ENCODE measurements at places on chromosomes 16 and 17.

GRCh38 chr17:53765129-53765528 lies 57.6 kb upstream of the KIF2B start:
- no peak for ATAC-seq

DNA sequence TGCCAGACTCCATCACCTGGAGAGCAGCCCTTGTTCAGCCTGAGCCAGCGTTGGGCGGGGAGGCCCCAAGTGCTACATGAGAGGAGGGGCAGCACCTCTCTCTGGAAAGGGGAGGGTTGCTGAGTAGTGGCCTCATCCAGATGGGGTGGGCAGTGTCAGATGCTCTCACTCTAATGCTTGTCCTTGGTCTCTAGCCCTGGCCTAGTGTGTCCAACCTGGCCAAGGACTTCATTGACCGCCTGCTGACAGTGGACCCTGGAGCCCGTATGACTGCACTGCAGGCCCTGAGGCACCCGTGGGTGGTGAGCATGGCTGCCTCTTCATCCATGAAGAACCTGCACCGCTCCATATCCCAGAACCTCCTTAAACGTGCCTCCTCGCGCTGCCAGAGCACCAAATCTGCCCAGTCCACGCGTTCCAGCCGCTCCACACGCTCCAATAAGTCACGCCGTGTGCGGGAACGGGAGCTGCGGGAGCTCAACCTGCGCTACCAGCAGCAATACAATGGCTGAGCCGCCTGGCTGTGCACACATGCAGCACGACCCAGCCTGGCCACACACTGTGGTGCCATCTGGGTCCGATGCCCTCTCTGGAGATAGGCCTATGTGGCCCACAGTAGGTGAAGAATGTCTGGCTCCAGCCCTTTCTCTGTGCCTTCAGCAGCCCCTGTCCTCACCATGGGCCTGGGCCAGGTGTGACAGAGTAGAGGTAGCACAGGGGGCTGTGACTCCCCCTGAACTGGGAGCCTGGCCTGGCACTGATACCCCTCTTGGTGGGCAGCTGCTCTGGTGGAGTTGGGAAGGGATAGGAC lies 4.3 kb downstream of the CTRL start:
- ATAC-seq = no peak

DNA sequence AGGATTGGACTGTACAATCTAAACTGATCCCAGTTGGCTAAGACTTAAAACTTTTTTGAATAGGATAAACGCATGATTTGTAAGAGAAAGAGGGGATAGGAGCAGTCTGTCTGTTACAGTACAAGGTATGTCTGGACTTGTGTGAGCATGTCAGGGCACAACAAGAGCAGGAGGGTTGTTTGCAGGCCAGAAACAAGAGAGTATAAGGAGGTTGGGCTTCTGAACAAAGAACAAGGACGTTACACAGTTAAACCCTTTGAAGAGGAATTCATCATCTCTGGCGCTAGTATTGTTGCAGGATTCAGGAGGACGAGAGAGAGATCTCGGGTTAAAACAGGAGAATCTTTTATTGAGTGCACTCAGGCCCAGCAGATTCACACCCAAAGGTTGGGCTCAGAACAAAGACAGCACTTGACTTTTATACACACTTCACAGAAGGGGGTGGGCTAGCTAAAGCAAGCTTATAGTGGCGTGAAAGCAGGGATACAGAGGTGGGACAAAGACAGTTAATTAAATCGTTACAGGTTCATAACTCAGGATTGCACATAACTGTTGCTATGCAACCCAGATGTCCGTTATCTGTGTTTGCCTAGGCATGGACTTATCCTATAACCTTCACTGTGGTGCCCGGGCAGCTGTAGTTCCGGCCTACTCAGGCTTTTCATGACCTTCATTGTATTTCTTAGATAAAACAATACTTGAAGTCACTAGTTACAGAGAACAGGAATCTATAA lies 34.3 kb downstream of the SEC14L1 start:
- no peak for ATAC-seq

GRCh38 chr17:19533718-19534561 lies at the start of gene SLC47A1:
Gene SLC47A1, plus strand, starts transcription at chr17:19533854. Its CDS starts 86 bp downstream, at chr17:19533940.
- ATAC-seq = peak; percentile 67

DNA sequence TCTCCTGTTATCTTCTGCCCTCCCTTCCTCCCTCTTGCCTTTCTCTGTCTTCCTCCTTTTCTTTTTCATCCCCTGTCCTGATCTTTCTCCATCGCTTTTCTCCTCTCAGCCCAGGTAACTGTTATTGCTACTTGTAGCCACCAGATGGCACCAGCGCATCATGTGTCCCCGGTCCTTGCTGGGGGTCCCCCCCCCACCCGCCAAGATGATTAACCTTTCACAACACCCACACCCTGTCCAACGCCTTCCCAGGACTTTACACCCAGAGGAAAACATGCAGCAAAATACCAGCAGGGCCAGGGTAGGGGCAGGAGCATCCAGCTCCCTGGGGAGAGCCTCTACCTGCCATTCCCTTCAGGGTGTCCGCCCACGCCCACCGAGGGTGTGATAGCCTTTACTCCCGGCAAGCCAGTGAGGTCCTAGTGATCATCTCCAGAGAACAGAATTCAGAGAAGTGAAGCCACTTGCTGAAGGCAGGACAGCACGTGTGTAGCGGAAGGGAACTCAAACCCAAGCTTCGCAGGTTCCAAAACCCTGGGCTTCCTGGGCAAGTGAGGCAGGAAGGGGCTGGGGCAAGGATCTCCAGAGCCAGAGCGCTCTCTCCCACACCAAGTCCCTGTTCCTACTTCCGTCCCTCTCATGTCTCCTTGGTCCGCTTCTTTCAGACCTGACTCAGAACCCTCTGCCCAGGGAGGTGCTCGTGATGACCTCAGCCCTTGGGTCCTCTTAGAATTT lies 13.4 kb upstream of the TAC4 start:
- no peak for ATAC-seq

- no peak for ATAC-seq
Observed at GRCh38 chr17:18038149-18038850, 668 bp downstream of the ATPAF2 start.

DNA sequence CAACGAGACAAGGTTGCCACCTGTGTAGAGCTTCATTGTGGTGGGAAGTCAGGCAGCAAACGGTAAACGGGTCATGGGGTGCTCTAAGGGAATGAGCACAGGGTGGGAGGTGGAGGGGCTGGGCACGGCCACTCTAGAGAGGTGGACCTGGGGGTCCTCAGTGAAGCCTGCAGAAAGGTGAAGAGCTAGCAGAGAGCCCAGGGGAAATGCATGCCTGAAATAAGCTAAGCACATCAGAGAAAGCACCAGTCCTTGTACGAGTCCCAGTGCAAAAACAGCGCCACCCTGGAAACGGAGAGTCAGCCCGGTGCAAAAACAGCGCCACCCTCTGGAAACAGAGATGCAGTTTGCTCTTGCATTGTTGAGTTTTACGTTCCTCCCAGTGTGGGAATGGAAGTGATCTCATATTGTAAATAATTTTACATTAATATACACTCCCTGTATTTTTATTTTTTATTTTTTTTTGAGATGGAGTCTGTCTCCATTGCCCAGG lies 65.0 kb downstream of the TBC1D16 start:
- ATAC-seq = no peak

DNA sequence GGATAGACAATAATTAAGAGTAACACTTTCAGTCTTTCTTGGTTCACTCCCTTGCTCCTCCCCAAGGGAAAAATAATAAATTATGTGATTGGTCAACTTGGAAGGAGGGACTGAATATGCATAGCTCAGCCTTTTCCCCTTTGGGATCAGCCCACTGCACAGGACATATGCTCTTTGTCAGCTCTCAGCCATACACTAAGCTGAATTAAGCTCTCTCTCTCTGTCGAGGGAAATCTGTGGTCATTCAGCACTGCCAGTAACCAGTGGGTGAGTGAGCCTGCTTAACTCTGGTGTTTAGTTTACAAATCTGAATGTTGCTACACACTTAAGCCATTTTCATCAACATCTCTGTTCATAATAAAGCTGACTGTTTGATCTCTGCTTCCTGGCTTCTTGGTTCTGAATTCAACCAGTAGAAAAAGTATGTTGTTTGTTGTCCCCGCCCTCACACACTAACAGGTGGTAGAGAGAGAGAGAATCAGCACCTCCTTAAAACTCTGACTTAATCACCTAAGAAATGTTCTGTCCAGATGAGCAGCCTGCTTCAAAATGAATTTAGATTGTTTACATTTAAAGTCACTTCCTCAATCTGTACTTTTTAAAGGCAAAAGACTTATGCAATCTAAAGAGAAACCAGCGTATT lies 102.3 kb upstream of the C17orf78 start:
- ATAC-seq = no peak

GRCh38 chr16:86322806-86323205 lies 187.5 kb upstream of the FOXF1 start:
- ATAC-seq = no peak

DNA sequence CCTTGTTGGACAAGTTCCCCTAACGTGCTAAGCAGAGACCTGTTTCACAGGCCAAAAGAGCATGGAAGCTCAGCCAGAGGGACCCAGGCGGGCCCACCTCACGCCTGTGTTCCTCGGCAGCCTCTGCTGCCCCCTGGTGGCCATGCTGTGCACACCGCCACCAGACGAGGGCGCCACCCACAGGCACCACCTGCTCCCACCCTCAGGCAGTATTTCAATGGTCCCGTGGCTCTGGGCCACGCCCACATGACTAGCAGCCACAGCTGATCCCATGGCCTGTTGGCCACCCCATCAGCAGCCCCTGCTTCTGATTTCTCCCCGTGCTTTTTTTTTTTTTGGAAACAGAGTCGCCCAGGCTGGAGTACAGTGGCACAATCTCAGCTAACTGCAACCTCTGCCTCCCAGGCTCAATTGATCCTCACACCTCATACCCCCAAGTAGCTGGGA lies 18.9 kb downstream of the MPG start:
- peak; percentile 87 for ATAC-seq

DNA sequence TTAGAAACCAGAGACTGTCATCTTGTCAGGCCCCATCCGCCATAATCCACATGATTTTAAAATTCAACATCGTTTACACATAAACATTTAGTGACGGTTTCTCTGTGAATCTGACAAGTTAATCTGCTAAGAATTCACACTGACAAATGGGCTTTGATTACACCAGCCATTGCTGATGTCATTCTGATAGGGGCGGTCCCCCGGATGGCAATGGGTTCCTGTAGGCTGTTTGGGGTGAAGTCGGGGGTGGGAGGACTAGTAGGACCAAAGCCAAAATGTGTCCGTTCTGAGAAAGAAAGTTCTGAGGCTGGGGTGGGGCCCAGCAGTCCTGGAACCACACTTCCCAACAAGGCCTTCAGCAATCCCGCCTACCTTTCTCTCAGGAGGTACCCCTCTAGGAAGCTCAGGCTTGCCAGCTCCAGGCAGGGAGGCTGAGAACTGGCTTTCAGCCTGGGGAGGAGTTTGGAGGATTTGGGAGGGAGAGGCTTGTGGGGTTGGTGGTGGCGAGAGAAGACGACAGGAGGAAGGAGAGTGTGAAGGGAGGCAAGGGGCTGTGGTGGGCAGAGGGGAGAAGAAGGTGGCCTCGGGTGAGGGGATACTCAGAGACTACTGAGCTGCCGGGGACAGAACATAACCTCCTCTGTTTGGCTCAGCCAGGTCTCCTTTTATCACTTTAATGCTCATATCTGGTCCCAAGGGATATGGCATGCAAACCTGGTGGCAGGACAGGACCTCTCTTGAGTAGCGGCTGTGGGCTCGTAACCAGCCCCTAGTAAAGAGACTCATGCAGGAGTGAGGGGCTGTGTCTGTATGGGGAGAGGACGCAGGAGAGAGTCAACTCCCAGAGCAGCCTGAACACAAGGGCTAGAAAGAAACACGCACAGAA lies 8.6 kb downstream of the HIC1 start:
- no peak for ATAC-seq

- no peak for ATAC-seq
Observed at GRCh38 chr17:32227910-32228309, 37.7 kb upstream of the RHBDL3 start.

DNA sequence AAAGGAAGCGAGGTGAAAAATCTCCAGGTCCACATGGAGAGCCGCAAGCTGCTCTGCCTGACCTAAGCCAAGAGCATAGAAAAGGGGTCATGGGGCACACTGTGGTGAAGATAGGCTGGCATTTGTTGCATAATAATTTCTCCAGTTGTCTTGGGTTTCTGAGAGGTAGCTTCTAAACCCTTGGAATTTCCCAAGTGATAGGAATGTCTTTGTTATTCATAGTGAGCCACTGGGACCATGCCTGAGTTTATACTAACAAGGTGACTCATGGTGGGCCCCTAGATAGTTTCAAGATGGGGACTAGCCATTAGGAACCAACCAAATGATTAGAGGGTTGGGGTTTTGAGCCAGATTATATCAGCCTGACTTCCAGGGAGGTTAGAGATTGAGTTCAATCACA lies 25.6 kb downstream of the SOST start:
- ATAC-seq = no peak

- no peak for ATAC-seq
Observed at GRCh38 chr17:81056312-81056711, 21.4 kb downstream of the BAIAP2 start.

DNA sequence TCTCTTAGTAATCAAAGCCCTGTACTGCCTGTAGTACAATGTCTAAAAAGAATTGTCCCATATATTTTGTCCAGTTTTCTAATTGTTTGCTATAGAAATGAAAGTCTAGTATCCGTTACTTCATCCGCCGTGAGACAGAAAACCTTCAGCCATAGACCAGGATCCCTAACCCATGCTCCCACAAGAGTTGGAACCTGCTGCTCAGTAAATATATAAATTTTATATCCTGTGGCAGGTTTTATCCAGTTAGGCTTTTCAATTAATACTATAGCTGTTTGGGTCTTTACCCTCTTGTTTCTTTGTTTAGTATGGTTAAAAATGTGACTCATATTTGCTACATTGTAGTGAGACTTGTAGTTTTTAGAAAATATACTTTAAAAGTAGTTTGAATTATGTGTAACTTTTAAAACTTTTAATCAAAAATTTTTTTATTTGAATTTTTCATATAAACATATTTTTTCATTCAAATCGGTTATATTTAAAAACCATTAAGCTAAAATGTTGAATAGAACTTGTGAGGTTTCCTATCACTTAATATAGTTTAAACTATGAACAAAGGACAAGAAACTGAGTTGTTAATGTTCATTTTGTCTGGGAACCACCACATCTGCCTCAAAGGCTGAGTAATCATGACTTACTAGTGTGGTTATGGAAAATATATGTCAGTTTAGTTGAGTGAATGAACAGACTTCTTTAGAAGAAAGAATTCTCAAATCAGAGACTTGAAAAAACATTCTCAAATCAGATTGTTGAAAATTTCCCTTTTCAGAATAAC lies 54.8 kb downstream of the VMP1 start:
- ATAC-seq = no peak

DNA sequence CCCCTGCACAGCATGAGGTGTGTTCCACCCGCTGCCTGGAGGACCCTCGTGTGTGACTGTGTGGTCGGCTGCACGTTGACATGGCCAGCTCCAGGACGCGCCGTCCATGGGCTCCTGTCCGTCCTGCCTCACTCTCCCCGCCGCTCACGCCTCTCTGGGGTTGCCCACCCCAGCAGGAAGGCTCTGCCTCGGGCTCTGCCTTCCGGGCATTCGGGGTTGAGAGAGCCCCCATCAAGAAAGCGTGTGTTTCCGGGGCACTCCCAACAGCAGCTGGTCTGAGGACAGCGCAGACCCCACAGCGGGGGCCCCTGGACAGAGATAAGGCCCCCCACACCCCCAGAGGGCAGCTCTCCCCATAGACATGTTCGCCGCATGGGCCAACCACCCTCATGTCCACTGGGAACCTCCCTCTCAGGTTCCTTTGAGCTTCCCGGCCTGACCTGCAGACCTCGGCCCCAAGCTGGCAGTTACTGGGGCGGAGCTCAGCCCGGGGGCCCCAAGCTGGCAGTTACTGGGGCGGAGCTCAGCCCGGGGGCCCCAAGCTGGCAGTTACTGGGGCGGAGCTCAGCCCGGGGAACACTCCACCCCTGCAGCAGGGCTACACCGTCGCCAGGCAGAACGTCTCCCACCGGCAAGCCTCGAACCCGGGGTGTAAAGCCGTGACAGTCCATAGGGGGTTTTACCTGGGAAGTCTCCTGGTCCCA lies 8.4 kb upstream of the PIEZO1 start:
- ATAC-seq = no peak

GRCh38 chr16:74568961-74569631 lies 37.8 kb downstream of the GLG1 start:
- no peak for ATAC-seq
